Heart left ventricle (tissue), 16 donors: ENCODE measurements at places on chromosomes 11 and 22. TPM values are rescaled to one million over a fixed set of nuclear protein-coding genes. Genes with fewer than 3 reads are reported as not detected.

GRCh38 chr11:2699531-2700414 lies at the start of gene KCNQ1OT1:
Gene KCNQ1OT1 (minus strand): TSS chr11:2699994.
- no peaks in the 10 kb centered on the region for H3K4me1 ChIP-seq
- H3K27me3 ChIP-seq: no peaks in the 10 kb centered on the region
- DNase-seq: peak; percentile 93
- H3K4me3 ChIP-seq: peak within 1 kb of the TSS; percentile 81

DNA sequence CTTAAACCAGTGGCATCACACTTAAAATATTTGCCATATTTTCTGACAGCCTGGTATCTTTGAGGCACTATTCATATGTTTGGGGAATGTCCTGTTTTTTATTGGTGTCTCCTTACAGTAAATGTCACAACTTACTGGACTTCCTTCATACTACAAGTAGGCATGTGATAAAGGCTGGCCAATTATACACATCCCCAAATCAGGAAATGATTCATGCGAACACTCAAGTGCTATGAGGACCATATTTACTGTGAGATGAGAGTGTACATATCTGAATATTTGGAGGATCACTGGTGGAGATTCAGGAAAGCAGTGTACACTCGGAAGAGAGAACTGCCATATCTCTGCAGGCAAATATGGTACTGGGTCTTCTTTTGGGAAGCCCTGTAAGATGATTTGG lies 913.8 kb upstream of the CHORDC1 start:
- no peaks in the 10 kb centered on the region for H3K36me3 ChIP-seq
- no peak overlapping the region for H3K27ac ChIP-seq
- H3K4me3 ChIP-seq: no peak overlapping the region

DNA sequence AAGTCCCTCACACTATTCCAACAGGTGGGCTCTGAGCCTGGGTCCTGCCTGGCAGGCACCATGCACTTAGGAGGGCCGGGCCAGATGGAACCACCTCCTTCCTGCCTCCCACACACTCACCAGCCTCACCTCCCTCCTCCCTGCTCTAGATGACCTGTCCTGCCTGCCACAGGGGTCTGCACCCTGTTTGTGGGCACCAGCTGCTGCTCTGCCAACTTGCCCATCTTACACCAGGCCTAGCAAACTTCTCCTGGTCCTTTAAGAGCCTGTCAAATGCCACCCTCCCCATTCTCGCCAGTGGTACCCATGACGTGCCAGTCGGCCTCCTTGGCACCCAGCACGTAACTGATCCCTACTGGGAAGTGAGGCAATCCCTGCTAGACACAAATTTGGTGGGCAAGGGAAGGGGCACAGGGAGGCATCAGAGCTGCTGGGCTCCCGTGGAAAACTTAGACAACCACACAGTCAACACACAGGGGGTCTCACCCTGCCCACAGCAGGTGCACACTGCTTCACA lies 3.1 kb downstream of the MOB2 start:
- no peak for DNase-seq
- no peak overlapping the region for H3K27ac ChIP-seq
- peaks cover 20% of the 10 kb centered on the region for H3K36me3 ChIP-seq
- H3K27me3 ChIP-seq: no peaks in the 10 kb centered on the region
- peaks cover 19% of the 10 kb centered on the region for H3K4me1 ChIP-seq
- no peak overlapping the region for H3K4me3 ChIP-seq

DNA sequence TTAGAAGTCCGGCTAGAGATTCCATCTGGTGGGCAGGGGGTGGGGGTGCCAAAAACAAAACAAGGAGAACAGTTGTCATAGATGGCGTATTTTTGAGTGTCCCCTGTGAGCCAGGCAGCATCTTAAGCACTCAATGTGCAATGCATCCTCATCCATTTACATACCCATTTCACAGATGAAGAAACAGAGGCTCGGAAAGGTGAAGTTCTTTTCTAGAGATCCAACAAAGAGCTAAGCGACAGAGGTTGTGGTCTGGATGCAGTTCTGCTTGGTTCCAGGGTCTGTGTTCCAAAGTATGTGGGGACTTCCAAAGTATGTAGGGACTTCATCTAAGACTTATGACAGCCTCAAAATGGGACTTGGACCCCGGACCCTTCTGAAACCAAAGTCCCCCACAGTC lies 277.8 kb downstream of the MN1 start:
- H3K27me3 ChIP-seq: no peaks in the 10 kb centered on the region
- no peak for DNase-seq
- peaks cover 3% of the 10 kb centered on the region for H3K4me1 ChIP-seq
- H3K4me3 ChIP-seq: no peak overlapping the region
- no peaks in the 10 kb centered on the region for H3K36me3 ChIP-seq

DNA sequence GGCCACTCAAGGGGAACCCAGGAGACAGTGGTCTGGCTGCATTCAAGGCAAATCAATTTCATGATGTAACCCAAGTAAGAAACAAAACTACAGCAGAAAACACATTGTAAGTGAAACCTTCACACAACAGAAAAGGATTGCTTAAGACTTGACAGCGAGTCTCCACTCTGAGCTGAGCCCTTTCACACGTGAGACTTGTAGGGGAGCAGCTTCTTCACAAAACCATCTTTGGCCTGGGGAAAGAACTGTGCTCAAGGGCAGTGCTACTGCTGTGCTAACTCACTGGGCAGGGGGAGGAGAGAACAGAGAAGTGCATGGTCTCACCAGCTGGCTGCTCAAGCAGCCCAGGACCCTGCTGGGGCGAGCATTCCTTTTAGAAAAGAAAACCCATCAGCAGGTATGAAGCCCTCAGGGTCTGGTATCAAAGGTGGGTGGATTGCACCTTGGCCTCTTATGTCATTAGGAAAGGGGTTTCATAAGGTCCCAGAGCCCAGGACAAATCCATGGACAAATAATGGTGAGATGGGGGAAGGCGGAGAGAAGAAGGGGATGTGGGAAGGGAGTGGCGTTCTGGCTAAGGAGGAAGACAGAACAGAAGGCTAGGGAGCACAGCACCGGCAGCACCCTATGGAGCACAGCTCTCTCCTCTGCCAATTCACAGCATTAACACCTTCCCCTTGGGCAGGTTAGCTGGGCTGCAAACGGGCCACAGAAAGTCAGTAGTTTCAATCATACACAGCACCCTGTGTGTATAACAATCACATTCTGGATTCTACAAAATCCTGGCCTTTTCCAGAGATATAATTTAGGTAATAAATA lies 20.6 kb upstream of the RAPSN start:
- no peaks in the 10 kb centered on the region for H3K27me3 ChIP-seq
- H3K36me3 ChIP-seq: no peaks in the 10 kb centered on the region
- H3K27ac ChIP-seq: peak overlapping the region; percentile 28
- no peak for DNase-seq

- DNase-seq: peak; percentile 28
- peaks cover 28% of the 10 kb centered on the region for H3K36me3 ChIP-seq
Measured at GRCh38 chr22:41619979-41620588, 759 bp downstream of the DESI1 start.

- peak; percentile 45 for DNase-seq
- no peaks in the 10 kb centered on the region for H3K27me3 ChIP-seq
- peak overlapping the region; percentile 79 for H3K27ac ChIP-seq
- peaks cover 58% of the 10 kb centered on the region for H3K4me1 ChIP-seq
Measured at GRCh38 chr11:120182790-120183491, 27.9 kb upstream of the OAF start.

DNA sequence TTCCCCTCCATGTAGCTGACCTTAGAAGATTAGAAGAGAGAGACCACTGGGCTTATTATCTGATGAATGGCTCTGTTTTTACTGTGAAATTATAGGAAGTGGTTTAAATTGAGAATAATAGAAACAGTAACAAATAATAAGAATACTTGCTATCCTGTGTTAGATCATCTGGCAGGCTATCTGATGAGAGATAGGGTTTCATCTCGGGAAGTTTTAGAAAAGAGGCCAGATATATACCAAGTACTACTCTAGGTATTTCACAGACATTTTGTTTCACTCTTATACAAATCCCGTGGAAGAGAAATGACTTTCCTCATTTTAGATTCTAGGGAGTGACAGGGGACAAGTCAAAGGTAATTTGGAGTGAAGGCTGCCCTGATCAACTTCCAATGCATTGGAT lies 198.4 kb downstream of the MAML2 start:
- H3K36me3 ChIP-seq: no peaks in the 10 kb centered on the region
- no peak for DNase-seq
- peaks cover 14% of the 10 kb centered on the region for H3K4me1 ChIP-seq
- H3K27ac ChIP-seq: no peak overlapping the region

DNA sequence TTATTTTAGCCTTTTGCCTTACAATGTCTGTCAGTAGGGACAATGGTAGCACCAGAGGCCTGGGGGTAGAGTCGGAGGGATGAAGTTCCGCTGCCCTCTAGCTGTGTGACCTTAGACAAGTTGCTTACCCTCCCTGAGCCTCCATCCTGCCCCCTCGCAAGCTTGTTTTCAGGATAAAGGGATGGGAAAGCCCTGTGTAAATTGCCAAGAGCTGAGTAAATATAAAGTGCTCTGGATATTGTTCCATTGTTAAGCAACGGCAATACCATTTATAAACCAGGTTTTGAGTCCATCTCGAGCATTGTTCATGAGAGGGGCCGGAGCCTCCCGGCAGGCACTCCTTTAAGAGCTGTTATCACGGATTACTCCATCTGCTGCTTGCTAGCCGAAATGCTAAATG lies 72.9 kb downstream of the ZBTB16 start:
- H3K27me3 ChIP-seq: no peaks in the 10 kb centered on the region
- H3K4me1 ChIP-seq: peaks cover 99% of the 10 kb centered on the region
- DNase-seq: no peak
- H3K27ac ChIP-seq: peak overlapping the region; percentile 86

PDXP gene
- total RNA-seq: 25.9 TPM

RAB36 gene
- total RNA-seq: 0.30 TPM

OR2AG1 gene
- total RNA-seq: not detected

UBQLNL gene
- total RNA-seq: 0.21 TPM

INSC gene
- 0.24 TPM for total RNA-seq

MIOX gene
- not detected for total RNA-seq
